Stimulated activated CD4-positive, alpha-beta T cell treated with anti-CD3 and anti-CD28 coated beads, Interleukin-1b, Interleukin-23, amount 100 ng/mL, for 1 hour (primary cell): ENCODE measurements at places on chromosomes 3 and 15.
A peak's percentile ranks its signal among the peaks of the same experiment; 100 is the strongest.

GRCh38 chr15:44489464-44489863, 47.5 kb upstream of the EIF3J start:
- no peak for DNase-seq

GRCh38 chr3:191753196-191753595, 292.2 kb downstream of the PYDC2 start:
- DNase-seq = no peak

- no peak for DNase-seq
Observed at GRCh38 chr3:38618343-38618742, 31.1 kb downstream of the SCN5A start.

DNA sequence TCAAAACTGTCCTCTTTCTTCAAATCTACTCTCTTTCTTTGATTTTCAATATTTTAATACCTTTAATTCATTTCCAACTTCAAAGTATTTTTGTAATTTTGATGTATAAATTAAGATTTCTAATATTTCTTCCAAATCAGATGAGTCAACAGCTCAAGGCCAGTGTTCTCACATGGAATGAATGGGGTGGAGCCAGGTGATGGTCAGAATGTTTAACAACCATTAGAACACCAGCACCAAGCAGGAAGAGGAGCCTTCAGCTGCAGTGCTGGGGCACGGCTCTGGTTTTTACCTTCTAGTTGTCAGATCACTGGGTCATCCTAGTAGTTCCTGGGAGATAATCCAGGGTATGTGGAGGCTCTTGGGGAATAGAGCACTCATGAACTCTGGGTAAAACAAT, 494.5 kb upstream of the PDZRN3 start:
- no peak for DNase-seq

DNA sequence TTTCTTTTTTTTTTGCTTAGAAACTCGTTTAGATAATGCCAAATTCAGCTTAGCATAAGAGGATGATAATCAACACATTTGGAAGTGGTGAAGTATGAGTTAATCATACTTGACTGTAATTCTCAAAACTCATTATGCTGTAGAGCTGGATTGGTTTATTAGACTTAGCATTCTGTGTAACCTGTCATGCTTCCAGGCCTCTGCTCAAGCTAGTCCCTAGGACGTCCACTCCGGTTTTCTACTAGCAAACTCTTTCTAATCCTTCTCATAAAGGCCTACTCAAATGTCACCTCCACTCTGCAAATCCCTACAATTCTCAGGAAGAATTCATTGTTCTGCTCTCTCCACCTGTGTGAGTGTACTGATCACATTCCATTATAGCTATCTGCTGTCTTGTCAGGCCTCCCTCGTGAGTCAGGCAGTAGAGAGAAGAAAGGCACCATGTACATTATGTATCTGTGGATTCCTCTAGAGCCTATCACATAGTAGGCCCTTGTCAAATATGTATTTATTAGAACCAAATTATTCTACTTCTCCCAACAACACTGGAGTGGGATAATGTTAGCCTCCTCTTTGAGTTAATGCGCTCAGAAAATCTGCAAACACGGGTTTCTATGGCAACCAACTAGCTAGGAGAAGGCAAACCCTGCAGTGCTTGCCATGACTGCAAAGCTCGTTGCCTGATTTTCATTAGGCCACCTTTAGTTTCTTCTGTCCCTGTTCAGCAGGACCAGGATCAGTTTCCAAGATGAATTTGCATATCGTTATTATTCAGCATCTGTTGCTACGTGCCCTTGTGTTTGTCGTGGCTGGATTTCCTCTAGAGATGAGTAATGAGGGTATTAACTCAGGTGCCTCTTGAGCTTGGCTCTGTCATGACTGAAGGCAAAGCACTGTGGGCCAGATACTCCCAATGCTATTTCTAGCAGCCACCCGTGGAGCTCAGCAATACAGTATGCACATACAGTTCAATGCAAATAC, 30.7 kb downstream of the ATP13A5 start:
- no peak for DNase-seq

DNA sequence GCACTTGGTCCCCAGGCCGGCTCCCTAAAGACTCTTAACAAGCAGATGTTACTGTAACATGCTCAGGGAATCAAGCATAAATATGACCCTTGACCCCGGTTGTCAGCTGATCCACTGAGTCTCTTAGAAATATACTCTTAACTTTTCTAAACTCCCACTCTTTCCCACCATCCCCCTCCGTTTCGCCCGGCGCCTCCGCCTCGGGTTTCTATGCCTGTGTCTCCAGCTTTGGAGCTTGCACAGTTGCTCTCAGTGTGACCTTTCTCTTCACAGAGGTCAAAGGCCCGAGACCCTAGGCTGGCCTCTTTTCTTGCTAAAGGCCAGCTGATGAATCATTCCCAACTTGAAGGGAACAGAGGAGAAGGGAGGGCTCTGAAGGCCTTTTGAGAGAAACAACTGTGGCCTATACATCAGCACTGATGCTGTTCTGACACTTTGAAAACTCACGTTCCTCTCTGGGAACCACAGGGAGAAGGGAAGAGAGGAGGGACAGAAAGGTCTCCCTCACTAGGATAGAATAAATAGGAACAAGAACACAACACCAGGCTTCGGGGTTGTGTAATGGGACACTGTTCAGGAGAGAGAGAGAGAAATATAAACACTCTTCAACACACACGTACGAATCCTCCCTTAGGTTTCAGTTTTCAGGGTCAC, 484.5 kb upstream of the NR2F2 start:
- no peak for DNase-seq

DNA sequence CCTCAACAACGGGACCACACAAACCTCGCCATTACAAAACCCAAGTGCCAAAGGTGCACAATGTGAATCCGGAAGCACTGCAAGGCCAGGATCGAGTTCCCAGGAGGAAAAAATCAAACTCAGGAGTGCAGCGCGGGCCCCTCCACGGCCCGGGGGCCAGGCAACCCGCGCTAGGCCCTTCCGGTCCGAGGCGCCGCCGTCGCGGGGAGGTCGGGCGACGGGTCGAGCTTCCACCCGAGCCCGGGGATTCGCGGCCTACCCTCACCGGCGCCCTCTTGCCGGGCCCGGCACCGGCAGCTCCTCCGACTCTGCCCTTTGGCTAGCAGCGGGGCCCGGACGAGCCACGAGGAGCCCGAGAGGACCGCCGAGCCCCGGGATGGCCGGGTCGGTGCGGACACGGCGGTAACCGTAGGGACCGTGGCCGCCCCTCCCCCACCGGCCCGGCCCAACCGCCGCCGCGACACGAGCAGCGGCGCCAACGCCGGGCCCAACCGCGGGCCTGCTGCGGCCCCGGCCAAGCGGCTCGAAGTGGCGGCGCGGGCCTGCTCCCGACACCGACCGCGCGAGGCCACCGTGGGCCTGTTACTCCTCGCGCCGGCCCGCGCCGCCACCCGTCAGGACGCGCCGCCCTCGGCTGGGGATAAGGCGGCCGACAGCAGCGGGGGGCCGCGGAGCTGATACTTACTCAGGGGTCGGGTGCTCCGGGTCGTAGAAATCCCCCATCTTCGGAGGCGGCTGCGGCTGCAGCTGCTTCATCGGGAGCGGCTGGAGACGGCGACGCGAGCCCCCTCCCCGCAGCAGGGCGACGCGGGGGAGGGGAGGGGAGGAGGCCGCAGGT, 525 bp downstream of the SETD2 start:
- peak; percentile 29 for DNase-seq

GRCh38 chr15:57100136-57100539, 181.7 kb downstream of the TCF12 start:
- no peak for DNase-seq

GRCh38 chr15:29225534-29226234, 43.9 kb downstream of the NSMCE3 start:
- DNase-seq = no peak

GRCh38 chr3:6448011-6448410, 412.9 kb upstream of the GRM7 start:
- no peak for DNase-seq

GRCh38 chr3:184248454-184249411, at the start of gene ALG3:
Gene ALG3, minus strand, starts transcription at chr3:184248962. Its CDS starts 22 bp downstream, at chr3:184248940.
- peak; percentile 64 for DNase-seq

- DNase-seq = no peak
Observed at GRCh38 chr3:139357899-139358298, 14.1 kb downstream of the MRPS22 start.

- DNase-seq = no peak
Observed at GRCh38 chr3:66836363-66837152, 161.5 kb upstream of the KBTBD8 start.

DNA sequence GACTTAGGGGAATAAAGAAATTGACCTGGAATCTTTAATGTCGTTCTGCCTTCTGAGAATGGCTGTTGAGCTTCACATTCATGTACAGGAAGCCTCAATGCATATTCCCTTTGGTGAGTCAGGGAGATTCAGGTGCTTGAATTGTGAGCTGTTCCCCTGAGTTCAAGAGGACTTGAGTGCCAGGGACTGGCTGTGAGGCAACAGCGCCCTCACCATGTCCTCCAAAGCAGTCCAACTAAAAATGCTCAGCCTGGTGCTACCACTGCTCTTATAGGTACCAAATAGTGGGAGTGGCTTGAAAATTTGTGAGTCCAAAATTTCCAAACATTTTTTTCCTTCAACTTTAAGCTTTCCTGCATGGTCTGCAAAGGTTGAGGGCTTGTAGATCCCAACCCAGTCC, 54.1 kb downstream of the LEO1 start:
- no peak for DNase-seq

DNA sequence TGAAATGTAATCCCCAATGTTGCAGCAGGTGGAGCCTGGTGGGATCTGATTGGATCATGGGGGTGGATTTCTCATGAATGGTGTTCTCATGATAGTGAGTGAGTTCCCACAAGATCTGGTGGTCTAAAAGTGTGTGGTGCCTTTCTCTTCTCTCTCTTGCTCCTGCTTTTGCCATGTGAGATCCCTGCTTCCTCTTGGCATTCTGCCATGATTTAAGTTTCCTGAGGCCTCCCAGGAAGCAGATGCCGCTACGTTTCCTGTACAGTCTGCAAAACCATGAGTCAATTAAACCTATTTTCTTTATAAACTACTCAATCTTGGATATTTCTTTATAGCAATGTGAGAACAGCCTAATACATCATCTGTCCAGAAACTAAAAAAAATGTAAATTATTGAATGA, 298.3 kb downstream of the MEX3B start:
- no peak for DNase-seq

- no peak for DNase-seq
Observed at GRCh38 chr3:190534386-190534785, 20.5 kb downstream of the IL1RAP start.

DNA sequence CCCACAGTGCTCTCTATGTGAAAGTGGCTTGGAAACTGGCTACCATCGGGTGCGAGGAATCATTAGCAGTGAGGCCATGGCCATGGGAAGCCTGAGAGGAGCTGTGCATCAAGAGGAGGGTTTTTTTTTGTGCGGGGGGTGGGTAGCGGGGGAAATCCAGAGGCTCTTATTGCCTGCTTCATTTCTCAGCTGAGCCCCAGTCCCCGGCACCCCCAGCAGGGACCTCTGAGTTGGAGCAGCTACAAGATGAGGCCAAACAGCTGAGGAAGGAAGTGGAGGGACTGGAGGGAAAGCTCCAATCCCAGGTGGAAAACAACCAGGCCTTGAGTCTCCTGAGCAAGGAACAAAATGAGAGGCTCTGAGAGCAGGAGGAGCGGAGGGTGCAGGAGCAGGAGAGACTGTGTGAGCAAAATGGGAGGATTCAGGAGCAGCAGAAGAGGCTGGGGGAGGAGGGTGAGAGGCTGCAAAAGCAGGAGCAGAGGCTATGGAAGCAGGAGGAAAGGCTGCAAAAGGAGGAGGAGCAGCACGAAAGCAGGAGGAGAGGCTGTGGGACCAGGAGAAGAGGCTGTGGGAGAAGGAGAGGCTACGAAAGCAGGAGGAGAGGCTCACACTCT, 76.7 kb downstream of the ADAMTS7 start:
- no peak for DNase-seq

DNA sequence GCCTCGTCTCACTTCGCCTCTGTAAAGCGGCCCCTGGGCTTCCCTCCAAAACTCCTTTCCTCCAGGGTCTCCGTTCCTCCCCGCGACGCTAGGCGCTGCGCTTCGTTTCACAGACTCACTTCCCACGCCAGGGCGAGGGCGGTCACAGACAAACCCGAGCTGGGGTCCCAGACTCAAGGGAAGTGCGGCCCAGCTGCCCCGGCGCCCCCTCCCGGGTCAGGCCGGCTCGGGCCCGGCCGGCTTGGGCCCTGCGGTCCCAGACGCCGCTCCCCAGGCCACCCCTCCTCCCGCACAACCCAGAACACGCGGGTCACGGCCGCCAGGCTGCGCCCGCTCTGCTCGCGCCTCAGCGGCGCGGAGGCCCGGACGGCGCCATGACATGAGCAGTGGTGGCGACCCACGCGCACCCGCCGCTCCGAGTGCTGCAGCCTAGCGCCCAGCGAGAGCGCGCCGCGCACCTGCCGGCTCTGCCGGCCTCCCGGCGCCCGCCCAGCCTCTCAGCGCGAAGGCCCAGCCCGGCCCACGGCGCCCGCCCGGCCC, 547 bp downstream of the NUP210 start:
- DNase-seq = peak; percentile 37

- DNase-seq = no peak
Observed at GRCh38 chr3:172061724-172062184, 22.4 kb downstream of the FNDC3B start.

- DNase-seq = no peak
Observed at GRCh38 chr3:32780735-32781210, 37.0 kb upstream of the TRIM71 start.

- DNase-seq = no peak
Observed at GRCh38 chr3:7309641-7310102, 448.8 kb downstream of the GRM7 start.

DNA sequence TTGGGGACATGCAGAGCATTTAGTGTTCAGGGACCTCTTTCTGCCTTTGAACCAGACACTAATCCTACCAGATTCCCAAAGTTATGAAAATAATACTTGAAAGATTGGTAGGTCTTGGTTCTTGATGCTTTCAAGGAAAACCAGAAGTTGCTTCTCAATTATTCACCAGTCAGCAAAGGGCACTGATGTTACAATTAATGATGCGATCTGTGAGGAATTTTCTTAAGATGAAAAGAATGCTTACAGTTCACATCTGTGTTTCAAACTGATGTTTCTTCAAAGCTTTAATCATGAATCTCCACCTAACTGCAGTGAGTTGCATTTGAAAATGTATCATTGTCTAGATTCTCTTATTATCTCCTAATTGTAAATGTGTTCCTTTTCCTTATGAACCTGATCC, 161.0 kb downstream of the NAALADL2 start:
- DNase-seq = no peak

- no peak for DNase-seq
Observed at GRCh38 chr3:81218023-81218422, 543.4 kb downstream of the GBE1 start.

- DNase-seq = no peak
Observed at GRCh38 chr15:68774120-68774519, 46.6 kb downstream of the ANP32A start.

- DNase-seq = no peak
Observed at GRCh38 chr3:21798356-21799088, 47.5 kb upstream of the ZNF385D start.

DNA sequence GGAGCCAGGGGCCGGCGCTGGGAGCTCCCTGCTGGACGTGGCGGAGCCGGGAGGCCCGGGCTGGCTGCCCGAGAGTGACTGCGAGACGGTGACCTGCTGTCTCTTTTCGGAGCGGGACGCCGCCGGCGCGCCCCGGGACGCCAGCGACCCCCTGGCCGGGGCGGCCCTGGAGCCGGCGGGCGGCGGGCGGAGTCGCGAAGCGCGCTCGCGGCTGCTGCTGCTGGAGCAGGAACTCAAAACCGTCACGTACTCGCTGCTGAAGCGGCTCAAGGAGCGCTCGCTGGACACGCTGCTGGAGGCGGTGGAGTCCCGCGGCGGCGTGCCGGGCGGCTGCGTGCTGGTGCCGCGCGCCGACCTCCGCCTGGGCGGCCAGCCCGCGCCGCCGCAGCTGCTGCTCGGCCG, 1.5 kb downstream of the SMAD6 start:
- no peak for DNase-seq
